Activated CD4-positive, alpha-beta T cell treated with anti-CD3 and anti-CD28 coated beads, Interleukin-10, Interleukin-2, amounts not matched to agents 100 ng/mL and 50 ng/mL, durations not matched to agents 16 hours and 8 hours (primary cell): ENCODE measurements at places on chromosomes 5 and 9.

GRCh38 chr5:179343719-179344430 is 1.4 kb downstream of the ADAMTS2 start:
- DNase-seq, result no peak

DNA sequence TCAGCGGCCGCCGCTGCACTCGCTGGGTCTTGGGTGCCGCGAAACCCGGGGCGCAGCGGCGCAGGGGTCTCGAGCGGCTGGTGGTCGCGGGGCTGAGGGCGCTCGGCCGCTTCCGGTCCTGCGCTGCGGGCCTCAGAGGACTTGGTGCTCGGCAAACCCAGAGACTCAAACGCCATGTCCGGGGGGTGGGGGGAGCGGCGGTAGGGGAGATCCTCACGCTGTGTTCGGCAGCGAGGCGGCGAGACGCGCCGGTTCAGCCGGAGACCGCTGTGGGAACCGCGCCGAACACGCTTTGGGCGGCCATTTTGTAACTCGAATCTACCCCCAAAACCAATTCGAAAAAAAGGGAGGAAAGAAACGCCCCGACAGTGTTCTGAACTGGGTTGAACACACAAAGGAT is 317.5 kb upstream of the CDH18 start:
- no peak for DNase-seq

GRCh38 chr9:119283078-119283794 is 86.0 kb downstream of the BRINP1 start:
- DNase-seq, result no peak

- no peak for DNase-seq
These were observed 904 bp downstream of the EDF1 start for GRCh38 chr9:136865041-136865767.

DNA sequence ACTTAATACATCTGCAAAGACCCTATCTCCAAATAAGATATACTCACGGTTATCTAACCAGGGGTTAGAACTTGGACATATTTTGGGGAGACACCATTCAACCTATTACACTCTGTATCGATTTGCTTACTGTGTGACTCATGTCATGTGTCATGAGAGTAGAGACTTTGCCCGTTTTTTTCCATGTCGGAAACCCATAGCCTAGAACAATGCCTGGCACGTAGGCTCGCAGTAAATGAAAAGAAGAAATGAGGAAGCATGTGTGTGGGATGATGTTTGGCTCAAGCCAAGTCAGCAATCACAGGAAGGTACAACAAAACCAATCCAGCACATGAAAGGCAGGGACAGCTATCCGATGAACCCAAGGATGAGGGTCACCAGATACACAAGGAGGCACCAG is 94.6 kb upstream of the DNAH5 start:
- DNase-seq, result no peak

DNA sequence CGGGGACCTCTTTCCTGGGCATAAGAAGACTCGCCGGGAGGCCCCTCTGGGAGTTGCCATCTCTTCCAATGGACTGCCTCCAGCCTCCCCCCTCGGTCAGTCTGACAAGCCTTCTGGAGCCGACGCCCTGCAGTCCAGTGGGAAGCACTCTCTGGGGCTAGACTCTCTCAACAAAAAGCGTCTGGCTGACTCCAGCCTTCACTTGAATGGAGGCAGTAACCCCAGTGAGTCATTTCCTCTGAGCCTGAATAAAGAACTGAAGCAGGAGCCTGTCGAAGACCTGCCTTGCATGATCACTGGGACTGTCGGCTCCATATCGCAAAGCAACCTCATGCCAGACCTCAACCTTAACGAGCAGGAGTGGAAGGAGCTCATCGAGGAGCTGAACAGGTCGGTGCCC is 28.4 kb upstream of the LTC4S start:
- no peak for DNase-seq

DNA sequence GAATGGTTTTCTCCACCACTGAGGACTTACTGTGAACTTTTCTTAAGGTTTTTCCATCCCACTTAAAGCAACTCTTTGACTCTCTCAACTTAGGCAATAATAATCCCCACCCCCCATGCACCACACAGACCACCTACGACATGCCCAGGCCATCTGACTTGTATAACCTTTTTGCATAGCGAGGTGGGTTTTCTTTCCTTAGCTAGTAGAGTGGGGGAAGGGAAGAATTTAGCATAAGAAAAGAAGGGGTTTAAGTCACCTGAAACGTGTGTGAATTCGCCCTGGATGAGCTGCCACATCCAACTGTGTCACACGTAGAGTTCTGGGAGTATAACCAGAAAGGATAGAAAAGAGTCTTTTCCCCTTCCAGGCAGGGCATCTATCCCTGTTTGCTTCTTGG is 262.7 kb downstream of the YTHDC2 start:
- no peak for DNase-seq

GRCh38 chr5:134489227-134489944 is 36.1 kb upstream of the JADE2 start:
- DNase-seq, result no peak

DNA sequence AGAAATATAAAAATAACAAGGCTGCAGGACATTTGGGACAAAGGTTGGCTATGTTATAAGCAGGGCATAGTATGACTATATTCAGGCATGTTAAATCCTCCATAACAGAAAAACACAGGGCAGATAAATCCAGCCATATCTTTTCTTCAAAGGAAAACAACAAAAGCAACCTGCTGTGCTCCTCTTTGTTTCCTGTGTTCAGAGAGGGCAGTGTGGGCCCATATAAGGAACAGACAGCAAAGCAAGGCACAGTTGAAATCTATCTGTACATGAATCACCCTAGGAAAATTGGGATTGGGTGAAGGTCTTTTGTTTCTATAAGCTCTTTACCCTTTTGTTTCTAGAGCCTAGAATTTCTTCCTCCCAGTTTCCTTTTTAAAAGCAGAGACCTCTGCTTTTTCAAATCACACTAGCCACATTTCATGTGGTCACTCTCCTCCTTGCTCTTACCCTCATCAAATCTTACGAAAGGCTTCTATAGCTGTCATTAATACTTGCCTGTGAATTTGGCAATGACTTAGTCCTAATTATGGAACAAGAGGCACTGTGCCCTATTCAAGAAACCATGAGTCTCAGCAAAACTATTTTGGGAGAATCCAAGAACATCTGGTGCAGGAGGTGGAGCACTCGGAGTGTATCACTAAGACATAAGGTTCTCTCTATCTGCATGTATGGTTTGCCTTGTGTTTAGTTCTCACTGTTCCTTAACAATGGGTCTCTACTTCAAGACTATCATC is 1.8 kb downstream of the GZMA start:
- no peak for DNase-seq

GRCh38 chr5:150758203-150758530 is 650 bp downstream of the DCTN4 start:
- DNase-seq, result no peak

- no peak for DNase-seq
These were observed 16.1 kb downstream of the AHRR start for GRCh38 chr5:337563-338130.

GRCh38 chr5:108212775-108213346 is 169.0 kb downstream of the FBXL17 start:
- DNase-seq, result no peak

- no peak for DNase-seq
These were observed 121.7 kb downstream of the GIN1 start for GRCh38 chr5:102998224-102998623.

- no peak for DNase-seq
These were observed 9.8 kb upstream of the PDE8B start for GRCh38 chr5:77200663-77201062.

GRCh38 chr5:36359267-36359666 is 57.6 kb upstream of the RANBP3L start:
- DNase-seq, result no peak

DNA sequence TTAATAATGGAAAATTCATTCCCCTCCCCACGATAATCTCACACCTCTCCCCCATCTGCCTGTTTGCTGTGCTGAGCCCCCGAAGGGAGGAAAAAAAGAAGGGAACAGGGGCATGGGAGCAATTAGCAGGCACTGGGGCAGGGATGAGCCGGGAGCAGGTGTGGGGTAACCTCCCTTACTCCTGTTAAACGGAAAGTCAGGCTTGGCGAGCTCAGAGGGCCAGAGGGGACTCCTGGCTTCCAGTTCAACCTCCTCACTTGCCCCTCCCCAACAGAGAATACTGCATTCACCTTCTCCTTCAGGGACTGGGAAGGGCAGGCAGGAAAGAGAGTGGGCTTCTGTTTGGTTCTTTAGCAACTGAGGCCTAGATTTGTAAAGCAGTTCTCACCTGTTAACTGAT is 1.6 kb downstream of the AFAP1L1 start:
- DNase-seq, result no peak

GRCh38 chr9:121305269-121305994 is 37.5 kb downstream of the GSN start:
- DNase-seq, result no peak

DNA sequence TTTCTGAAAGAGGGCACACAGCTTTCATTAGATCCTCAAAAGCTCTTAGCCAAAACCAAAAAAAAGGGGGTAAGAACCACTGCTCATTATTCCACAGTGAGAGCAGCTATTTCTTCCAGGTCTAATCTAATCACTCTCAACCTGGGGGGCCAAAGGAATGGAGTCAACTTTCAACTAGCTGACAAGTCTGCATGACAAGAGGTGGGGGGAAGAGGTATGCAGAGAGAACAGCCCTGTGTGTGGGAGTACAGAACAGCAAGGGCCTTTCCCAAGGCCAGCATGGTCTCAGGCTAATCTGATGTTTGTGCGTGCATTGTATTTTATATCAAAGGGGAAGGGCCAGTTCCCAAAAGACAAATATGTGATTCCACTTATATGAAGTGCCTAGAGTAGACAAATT is 36.9 kb upstream of the PIP5K1B start:
- DNase-seq, result no peak

GRCh38 chr5:2381070-2381469 is 370.4 kb downstream of the IRX2 start:
- DNase-seq, result no peak

- no peak for DNase-seq
These were observed 74.7 kb downstream of the TMEM161B start for GRCh38 chr5:88193896-88194295.

DNA sequence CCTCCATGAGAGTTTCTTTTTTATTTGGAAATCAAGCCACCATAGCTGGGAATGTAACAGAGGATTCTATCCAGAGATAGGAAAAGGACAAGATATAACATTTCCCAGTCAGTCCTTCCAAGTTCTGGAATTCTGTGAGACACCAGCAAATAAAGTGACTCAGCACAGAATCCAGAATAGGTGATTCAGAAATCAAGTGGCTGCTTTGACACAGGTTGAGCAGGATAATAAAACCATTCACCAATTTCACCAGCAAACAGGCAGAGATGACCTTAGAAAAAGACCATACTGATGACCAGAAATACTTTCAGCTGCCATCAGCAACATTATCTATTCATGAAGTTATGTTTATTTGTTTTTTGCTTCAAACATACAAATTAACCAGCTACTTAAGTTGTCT is 491.5 kb upstream of the TUSC1 start:
- no peak for DNase-seq

DNA sequence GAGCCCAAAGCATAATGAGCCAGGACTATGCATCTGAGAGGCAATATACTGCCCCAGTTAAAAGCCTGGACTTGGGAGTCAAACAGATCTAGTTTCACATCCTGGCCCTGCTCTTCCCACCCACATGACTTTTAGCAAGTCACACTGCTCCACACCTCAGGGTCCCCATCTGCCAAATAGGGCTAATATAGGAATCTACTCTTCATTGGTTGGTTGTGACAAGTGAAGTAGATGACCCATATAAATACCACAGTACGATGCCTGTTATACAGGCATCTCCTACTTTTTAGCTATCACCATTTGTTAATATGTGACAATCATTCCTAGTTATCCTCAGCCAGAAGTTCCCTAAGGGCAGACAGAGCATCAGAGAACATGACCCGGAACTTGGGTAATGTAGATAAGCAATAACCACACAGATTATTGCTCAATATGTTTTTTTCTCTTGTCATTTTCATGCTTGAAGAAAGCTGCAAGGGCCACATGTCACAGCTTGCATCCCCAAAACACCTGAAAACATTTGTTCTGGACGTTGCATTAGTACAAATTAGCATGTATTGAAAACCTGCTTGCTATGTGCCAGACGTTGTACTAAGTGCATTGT is 20.4 kb downstream of the ADAM19 start:
- DNase-seq, result no peak

GRCh38 chr5:80714570-80715298 is 60.0 kb upstream of the DHFR start:
- no peak for DNase-seq

DNA sequence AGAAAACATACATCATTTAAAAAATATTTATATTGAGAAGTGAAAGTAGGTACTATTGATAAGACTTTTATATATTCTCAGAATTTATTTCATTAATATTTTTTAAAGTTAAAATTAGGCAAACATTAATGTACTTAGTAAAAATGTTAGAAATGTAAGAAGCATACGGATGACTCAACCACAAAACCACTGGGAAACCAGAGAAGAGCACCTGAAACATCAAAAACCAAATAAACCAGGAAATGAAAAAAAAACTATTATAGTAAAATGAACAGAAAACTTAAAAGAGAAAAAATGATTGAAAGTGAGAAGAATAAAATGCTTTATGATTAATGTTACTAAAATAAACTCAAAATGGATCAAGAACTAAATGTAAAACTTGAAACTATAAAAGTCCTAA is 233.2 kb upstream of the DAB2 start:
- peak; percentile 21 for DNase-seq

DNA sequence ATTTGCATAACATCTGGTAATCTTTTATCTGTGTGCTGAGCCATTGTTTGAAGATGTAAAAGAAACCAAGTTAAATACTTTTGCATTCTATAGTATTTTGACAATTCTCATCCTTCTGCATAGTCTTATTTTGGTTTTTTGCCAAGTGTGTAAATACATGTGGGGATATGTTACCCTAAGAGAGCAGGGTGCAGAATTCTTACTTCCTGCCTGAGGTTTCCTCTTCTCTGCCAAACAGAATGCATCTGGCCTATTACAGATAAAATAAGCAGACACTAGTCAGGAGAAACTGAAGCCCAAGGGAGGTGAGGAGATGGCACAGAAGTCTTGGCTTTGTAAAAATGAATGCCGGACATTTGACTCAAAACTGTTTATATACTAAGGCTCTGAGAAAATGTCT is 462.1 kb downstream of the TMEM38B start:
- DNase-seq, result no peak

- no peak for DNase-seq
These were observed 66.1 kb upstream of the ADRA1B start for GRCh38 chr5:159850160-159850559.

- no peak for DNase-seq
These were observed 37.4 kb downstream of the PRRX2 start for GRCh38 chr9:129702589-129703520.

GRCh38 chr9:120921661-120922181 is 4.9 kb downstream of the TRAF1 start:
- no peak for DNase-seq
